Fibroblast of villous mesenchyme (primary cell): ENCODE measurements at places on chromosomes 12 and 14. TPM values are rescaled to one million over a fixed set of nuclear protein-coding genes. Genes with fewer than 3 reads are reported as not detected.

Gene LAG3
- 0.43 and 0.64 TPM in 2 replicates for total RNA-seq

Gene KRAS
- 15.1 and 19.9 TPM in 2 replicates for total RNA-seq

Gene LYSET
- 6.0 and 6.1 TPM in 2 replicates for total RNA-seq

Gene PIANP
- not detected in 2 replicates for total RNA-seq

Gene FAM216A
- 11.0 and 20.7 TPM in 2 replicates for total RNA-seq

Gene SIRT4
- 1.3 and 1.6 TPM in 2 replicates for total RNA-seq

Gene GALNT6
- 32.2 and 66.9 TPM in 2 replicates for total RNA-seq

Gene TPPP2
- not detected in 2 replicates for total RNA-seq

Gene SLC48A1
- total RNA-seq, result 10.6 and 19.4 TPM in 2 replicates

Gene GALNT16
- under 0.01 TPM in 2 replicates for total RNA-seq

Gene SLC2A13
- total RNA-seq, result 16.4 and 18.7 TPM in 2 replicates

Gene ARG2
- 3.9 TPM in 2 replicates for total RNA-seq

Gene OTX2
- total RNA-seq, result not detected in 2 replicates

Gene GEMIN2
- total RNA-seq, result 34.5 and 35.4 TPM in 2 replicates

Gene AQP6
- total RNA-seq, result not detected in 2 replicates

Gene CLEC7A
- under 0.01 TPM in 1 of 2 replicates, not detected in the other for total RNA-seq

Gene ACYP1
- total RNA-seq, result 2.9 and 11.2 TPM in 2 replicates

Gene ITPR2
- total RNA-seq, result 56.0 and 77.7 TPM in 2 replicates

Gene LRRC9
- under 0.01 TPM in 2 replicates for total RNA-seq

Gene SERPINA4
- not detected in 2 replicates for total RNA-seq

Gene POTEG
- not detected in 2 replicates for total RNA-seq

Gene AQP2
- not detected in 2 replicates for total RNA-seq

Gene POU6F1
- total RNA-seq, result 3.5 and 4.5 TPM in 2 replicates

Gene PTPRO
- under 0.01 TPM in 2 replicates for total RNA-seq
